Substantia nigra (tissue), 51 donors: ENCODE measurements at places on chromosomes 3 and 15.

DNA sequence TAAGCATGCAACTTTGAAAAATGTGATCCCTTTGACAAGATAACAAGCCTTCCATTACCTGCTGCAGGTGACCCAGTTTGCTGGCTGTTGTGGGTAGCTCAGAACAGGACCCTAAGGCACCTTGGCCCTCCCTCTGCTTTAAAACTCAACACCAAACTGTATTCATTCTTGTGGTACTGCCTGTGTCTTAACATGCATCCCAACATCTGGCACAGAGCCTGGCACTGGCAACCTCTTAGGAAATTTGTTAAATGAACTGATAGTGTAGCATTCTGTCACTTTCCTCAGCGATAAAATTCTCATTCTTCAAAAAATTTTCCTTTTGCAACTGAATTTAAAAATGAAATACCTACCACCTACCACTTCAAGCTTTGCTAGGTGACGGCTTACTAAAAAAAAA lies 287.3 kb upstream of the ADAMTS9 start:
- DNase-seq = no peak

GRCh38 chr3:141289228-141289772 lies 57.7 kb downstream of the PXYLP1 start:
- DNase-seq = no peak

GRCh38 chr3:126541628-126542339 lies 16.9 kb downstream of the C3orf22 start:
- DNase-seq = no peak

DNA sequence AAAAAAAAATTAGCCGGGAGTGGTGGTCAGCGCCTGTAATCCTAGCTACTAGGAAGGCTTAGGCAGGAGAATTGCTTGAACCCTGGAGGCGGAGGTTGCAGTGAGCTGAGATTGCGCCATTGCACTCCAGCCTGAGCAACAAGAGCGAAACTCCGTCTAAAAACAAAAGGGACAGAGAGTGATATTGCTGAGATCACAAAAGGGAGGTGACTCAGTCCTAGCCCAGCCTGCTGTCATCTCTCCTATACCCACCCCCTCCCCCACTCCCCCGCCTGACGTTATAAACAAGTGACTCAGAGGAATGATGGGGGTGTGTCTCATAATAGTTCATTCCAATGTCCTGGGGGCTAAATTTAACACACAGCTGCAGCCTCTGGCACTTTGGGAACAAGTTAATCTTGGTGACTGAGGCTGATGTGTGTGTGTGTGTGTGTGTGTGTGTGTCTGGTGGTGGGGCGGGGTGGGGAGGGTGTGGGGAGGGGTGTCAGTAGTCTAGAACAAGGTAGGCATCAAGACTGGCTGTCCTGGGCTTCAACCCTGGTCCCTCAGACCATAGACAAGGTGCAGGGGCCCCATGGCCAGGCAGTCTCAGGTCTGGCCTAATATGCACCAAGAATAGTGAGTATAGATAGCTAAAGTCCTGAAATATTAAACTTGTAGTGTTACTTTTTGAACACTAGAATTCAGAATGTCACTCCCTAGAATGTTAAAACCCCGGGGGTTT lies 1.3 kb upstream of the KLHL40 start:
- no peak for DNase-seq

- DNase-seq = no peak
These were observed 73.8 kb downstream of the FHIT start for GRCh38 chr3:61177450-61177849.

- no peak for DNase-seq
These were observed 11.4 kb downstream of the TGM5 start for GRCh38 chr15:43255376-43255775.

GRCh38 chr3:15693355-15693754 lies 91.8 kb downstream of the BTD start:
- no peak for DNase-seq

DNA sequence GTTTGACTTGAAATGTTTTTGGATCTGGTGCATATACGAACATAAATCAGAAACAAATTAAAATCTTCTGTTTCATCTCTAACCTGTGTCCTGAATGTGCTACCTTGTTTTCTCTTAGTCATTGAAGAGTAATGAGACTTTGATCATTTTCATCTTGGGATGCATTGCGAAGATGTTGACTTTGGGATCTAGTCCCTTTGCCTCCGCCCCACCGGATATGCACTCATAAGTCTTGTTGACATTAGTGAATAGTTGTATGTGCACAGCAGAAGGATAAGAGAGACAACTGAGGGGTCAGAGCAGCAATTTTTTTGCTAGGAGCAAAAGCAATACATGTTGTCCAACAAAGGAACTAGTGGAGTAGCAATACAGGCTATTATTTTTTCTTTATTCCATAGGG lies 35.9 kb upstream of the SPRED1 start:
- no peak for DNase-seq

DNA sequence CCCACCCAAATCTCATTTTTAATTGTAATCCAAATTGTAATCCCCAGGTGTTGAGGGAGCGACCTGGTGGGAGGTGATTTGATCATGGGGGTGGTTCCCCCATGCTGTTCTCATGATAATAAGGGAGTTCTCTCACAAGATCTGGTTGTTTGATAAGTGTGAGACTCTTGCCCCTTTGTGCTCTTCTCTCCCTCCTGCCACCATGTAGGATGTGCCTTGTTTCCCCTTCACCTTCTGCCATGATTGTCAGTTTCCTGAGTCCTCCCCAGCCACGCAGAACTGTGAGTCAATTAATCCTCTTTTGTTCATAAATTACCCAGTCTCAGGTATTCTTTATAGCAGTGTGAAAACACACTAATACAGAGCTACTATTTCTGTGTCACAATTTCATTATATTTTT lies 88.7 kb downstream of the NCEH1 start:
- no peak for DNase-seq

DNA sequence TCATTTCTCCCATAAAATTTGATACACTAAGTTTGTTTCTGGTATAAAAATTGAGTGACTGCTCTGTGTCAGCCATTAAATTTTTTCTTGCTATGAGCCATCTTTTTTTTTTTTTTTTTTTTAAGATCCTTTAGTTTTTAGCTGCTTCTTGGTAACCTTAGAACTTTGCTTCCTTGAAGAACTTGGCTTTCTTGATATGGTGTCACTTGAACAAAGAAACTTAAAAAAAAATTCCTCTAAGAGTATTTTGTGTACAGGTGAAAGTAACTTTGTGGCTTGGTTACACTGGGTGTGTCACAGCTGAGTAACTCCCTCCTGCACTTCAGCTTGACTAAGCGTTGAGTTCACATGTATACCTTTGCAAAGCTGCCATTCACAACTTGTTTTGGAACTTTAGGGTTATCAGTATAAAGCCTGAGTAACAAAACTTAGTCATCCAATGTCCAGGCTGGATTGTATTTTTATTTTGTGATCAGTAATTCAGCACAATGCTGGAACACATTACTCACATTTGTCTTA lies 6.5 kb downstream of the CHD2 start:
- DNase-seq = no peak

GRCh38 chr3:116483135-116483534 lies 37.8 kb upstream of the LSAMP start:
- no peak for DNase-seq

DNA sequence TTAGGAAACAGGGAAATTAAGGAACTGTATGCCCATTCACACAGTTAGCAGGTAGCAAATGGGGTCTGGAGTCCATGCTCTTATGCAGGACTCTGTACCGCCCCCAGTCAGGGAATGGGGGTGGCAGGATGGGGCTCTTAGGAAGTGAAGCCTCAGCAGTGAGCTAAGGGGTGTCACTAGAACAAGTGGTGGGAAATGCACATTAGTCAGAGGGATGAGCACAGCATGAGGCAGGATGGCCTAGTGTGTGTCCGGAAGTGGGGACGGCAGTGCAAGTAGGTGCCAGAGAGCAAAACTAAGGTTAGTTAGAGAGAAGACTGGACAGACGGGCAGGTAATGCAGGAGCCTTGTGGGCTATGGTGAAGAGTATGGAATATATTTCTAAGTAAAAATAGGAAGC lies 60.7 kb downstream of the ST3GAL6 start:
- no peak for DNase-seq
